Hindlimb muscle (tissue), 1 donor: ENCODE measurements at places on chromosomes 16 and 17.
A peak's percentile ranks its signal among the peaks of the same experiment; 100 is the strongest.

- peak; percentile 58 for DNase-seq
Measured at GRCh38 chr17:47694581-47695428, 844 bp downstream of the TBKBP1 start.

- DNase-seq, result peak; percentile 29
Measured at GRCh38 chr17:35849469-35850348, 19.0 kb downstream of the HEATR9 start.

DNA sequence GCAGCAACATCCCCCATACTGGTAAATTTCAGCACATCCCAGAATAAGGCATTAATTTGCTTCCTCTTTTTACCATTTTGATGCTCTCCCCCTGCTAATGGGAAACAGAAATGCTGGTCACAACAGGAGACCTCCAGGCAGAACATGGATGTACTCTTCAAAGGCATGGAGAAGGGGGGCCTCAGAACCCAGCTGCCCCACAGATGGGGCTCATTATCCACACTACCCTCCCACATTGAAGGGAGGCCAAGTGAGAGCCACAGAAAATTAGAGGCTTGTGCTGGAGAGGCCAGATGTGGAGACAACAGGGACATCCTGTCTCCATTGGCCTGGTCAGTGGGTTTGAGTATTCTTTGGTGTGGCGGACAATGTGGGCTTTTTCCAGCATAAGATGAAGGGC is 150.1 kb upstream of the CDH11 start:
- no peak for DNase-seq

DNA sequence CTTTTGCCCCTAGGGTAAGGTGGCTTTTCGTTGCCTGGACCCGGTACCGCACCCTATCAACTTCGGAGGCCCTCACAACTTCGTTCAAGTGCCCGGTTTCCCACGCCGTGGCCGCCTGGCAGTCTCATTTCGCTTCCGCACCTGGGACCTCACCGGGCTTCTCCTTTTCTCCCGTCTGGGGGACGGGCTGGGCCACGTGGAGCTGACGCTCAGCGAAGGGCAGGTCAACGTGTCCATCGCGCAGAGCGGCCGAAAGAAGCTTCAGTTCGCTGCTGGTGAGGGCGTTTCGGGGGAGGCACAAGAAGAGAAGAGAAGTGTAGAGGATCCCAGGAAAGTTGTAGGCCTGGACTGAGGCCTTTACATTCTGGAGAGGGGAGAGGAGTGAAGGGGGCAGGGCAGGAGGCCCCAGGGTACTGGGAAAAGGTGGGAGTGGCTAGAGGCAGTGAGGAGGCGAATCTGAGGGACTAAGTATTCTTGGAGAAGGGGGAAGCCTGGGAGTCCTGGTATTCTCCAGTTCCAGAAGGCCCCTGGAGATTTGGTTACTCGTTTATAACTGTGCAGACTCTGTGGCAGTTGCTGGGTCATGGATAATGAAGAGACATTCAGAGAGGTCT is 5.5 kb downstream of the CNTNAP1 start:
- no peak for DNase-seq

- DNase-seq, result no peak
Measured at GRCh38 chr16:59060207-59060606, 326.1 kb upstream of the GOT2 start.

DNA sequence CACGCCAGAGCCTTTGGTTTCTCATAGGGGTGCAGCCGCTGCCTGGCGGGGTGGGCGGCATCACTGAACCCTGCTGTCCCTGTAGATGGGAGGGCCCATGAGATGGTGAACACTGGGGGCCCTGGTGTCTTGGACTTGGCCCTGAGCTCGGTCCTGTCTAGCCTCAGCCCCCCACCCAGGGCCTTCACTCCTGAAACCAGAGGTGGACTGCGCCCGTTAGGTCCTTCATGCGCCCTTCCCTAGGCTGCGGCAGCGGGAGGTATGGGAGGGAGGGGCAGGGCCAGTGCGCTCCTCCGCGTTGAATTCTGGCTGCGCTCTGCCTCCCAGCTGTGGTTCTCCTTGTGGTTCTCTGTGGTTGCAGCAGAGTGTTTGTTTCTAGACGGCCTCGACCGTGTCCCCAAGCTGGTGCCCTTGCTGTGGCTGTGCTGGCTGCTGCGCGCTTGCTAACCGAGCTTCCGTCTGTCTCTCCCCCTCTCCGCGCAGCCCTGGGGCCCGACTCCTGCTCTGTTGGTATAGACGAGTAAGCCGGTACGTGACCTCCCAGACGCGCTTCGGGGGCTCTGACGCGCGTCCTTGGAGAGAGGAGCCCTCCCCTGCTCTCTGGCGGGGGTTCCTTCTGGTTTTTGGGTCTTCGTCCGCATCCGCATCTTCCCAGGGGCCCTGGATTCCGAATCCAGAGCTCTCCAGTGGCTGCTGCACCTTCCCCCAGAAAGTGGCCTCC is 7.4 kb upstream of the NUDT16L1 start:
- no peak for DNase-seq

- DNase-seq, result no peak
Measured at GRCh38 chr16:5642011-5642410, 544.4 kb upstream of the EEF2KMT start.

DNA sequence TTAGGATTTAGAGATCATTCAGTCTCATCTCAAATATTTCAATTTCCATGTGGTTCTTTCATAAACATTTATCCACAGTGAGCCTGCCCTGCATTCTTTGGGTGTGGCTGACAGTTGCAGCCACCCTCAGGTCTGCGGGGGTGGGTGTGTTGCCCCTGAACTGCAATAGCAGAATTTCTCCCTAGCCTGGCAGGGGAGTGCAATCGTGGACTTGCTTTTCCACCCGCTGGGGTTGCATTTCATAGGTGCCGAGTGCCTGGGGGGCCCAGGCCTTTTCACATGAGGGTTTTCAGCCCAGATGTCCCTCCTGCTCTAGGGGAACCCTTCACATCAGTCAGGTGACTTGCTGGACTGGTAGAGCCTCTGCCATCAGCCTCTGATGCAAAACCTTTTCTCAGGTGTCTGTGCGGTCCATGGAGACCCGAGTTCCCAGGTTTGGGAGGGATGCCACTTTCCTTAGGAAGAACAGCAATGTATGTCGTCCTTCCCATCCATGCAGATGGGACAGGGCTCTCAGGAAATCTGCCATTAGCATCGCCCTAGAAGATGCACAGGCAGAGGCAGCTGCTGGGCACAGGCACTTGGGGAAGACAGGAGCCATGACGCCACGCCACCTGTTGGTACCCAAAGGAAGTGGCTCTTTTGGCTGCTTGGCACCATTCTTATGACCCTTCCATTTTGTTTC is 2.4 kb upstream of the USP36 start:
- DNase-seq, result no peak

GRCh38 chr16:15856901-15857698 is at the start of gene MYH11:
Gene MYH11 (minus strand): TSS chr16:15857028. CDS start chr16:15838252, 18,776 bp downstream.
- no peak for DNase-seq

DNA sequence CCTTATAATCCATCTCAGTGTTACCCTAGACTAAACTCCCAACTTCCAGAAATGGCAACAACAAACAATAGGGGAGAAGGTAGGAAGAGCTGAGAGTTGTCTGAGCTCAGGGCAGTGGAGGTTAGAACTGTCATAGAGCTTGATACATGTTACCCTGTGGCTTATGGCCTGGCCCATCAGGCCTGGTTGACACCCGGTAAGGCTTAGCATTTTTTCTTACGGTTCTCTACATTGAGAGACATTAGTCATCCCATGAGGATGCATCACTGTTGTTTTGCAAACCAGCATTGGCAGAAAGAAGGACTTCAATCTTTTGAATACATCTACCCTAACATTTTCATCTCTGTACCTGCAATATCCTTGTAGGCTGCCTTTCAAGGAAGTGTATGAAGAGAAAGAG is 226.6 kb downstream of the PHKB start:
- DNase-seq, result no peak

DNA sequence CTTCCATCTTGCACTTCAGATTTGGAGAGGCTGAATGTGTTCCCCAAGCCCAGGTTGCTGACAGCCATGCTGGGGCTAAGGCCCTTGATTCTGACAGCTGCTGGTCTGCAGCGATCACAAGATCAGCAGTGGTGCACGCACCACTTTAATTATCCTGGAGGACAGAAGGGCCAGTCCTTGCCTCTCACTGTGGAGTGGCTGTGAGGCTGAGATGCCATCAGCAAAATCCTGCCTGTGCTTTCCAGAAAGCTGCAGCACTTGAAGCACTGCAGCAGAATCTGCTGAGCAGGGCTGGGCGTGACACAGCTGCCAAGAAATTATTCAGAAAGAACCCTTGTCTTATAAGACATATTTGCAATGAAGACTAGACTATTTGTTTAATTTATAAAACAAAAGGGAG is 37.1 kb downstream of the NUP93 start:
- DNase-seq, result no peak

DNA sequence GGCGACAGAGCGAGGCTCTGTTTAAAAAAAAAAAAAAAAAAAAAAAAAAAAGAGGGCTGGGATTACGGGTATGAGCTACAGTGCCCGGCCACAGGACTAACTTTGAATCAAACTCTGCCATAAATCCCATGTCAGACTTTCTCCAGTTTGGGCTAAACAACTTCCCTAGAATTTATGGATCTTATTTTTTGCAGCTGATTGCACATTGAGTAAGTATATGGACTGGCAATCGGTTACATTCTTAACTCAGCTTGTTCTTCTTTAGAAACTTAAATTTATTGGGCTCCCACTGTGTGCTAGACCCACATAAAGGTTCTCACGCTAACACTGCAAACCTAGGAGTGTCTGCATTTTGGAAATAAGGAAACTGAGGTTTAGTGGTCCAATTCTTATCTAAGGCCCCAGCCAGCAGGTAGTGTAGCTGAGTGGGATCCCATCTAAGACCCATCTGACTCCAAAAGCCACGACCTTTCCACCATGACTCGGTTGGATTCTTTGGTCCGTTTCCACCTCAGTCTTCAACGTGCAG is 718 bp upstream of the CBFB start:
- DNase-seq, result peak; percentile 6

- DNase-seq, result no peak
Measured at GRCh38 chr16:66103211-66103610, 263.3 kb upstream of the CDH5 start.

DNA sequence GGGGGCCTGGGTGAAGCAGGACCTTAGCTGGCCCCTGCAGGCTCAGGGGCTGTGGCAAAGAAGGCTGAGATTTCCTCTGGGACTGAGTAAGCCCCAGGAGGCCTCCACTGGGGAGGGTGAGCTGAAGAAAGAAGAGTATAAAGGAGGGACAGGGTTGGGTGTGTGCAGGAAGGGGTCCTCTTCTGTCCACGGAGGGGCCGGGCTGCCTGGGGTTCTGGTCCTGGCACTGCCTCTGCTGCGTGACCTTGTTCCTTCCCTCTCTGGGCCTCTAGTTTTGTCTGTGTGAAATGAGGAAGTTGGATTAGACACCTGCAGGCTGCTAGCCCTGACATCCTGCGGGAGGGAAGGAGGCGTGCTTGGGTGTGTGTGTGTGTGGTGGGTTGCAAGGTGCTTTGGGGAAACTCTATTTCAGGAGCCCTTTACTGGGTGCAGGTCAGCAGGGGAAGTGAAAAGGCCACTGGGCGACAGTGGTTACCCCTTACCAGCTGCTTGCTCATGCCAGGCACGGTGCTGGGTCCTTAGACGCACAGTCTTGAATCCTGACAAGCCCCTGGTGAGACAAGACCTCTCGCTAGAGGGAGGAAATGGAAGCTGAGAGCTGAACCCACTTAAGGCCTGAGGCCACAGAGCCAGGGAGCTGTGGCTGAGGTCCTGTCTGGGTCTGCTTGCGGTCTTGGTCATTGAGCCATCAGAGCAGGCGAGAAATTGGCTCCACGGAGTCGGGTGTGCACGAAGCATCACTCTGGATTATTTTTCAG is 60.7 kb downstream of the OR1D5 start:
- DNase-seq, result no peak

GRCh38 chr17:17402558-17402957 is 74.2 kb upstream of the MED9 start:
- DNase-seq, result no peak

DNA sequence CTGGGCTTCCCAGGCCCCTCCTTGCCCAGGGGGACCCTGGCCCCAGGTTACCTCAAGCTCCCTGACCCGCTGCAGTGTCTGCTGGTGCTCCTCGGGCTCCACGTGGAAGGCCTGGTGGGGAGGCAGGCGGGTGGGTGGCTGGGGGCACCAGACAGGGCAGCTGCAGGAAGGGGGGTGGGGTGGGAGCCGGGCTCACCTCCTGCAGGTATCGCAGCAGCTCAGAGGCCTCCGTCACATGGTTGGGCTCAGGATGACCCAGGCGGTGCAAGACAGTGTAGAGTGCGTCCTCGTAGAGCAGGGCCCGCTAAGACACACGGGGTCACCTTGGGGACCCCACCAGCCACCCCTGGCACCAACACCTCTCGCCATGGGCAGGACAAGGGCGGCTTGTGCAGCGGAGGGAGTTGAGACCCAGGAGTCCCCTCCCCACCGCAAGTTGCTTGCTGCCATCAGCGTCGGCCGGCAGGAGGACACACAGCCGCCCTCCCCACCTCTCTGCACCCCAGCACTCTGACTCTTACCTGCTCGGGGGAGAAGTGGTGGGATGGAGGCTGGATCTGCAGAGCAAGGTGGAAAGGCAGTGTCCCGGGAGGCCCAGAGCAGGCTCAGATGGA is 1.1 kb downstream of the UNC13D start:
- DNase-seq, result no peak
